ENCODE measurements at places on chromosomes 16 and 17.
A peak's percentile ranks its signal among the peaks of the same experiment; 100 is the strongest.

GRCh38 chr17:5846001-5846400, 224.2 kb upstream of the WSCD1 start:
- DNase-seq, result no peak

GRCh38 chr16:9007177-9007794, 43.6 kb upstream of the USP7 start:
- no peak for DNase-seq

GRCh38 chr17:75632863-75633485, at the start of gene SMIM5:
Gene SMIM5, plus strand, starts transcription at chr17:75633434. Its CDS starts 6,768 bp downstream, at chr17:75640202.
- DNase-seq, result peak; percentile 72

DNA sequence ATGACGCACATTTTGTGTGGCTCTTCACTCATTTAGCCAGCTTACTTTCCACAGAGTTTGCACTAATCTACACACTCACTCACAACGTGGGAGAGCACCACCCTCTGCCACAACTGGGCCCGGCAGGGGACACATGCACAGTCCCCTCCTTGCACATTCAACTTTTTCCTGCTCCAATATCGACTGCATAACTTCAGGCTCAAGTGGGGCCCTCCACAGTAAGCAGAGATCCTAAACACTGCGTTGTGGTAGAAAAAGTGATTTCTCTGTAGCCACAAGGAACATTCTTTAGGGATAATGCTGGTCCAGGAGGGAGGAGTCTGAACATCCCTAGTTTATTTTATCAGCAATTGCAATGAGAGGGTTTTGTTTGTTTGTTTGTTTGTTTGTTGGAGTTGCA, 40.0 kb downstream of the MRPS23 start:
- DNase-seq, result no peak

DNA sequence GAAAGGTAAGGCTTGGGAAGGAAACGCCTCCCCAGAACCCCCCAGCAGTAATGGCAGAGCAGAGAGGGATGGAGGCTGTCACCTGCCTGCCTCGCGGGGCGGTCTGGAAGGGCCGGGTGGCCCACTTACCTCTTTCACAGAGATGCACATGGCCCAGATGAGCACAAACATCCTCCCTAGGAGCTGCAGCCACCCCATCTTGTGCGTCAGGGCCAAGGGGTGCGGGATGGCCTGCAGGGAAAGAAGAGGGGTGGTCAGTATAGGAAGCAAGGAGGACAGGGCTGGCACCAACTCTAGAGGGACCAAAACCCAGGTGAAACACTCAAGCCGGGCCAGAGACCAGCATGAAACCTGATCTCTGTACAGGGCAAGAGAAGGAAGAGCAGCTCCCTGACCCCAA, 29.7 kb downstream of the TRPV3 start:
- DNase-seq, result no peak
